Stimulated activated CD8-positive, alpha-beta memory T cell treated with anti-CD3 and anti-CD28 coated beads, Interleukin-7, amount 100 ng/mL, for 1 hour (primary cell): ENCODE measurements at places on chromosomes 11 and 22.

- DNase-seq, result no peak
These were observed 42.4 kb downstream of the ADAMTS15 start for GRCh38 chr11:130490682-130491449.

DNA sequence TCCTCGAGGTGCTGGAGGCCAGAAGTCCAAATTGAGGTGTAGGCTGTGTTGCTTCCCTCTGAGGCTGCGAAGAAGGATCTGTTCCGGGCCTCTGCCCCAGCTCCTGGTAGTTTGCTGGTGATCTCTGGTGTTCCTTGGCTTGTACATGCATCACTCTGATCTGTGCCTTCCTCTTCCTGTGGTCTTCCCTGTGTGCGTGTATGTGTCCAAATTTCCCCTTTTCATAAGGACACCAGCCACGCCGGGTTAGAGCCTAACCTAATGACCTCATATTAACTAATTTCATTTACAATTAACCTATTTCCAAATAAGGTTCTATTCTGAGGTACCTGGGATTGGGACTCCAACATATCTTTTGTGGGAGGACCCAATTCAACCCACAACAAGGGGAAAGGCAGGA is 21.5 kb downstream of the RIBC2 start:
- no peak for DNase-seq

DNA sequence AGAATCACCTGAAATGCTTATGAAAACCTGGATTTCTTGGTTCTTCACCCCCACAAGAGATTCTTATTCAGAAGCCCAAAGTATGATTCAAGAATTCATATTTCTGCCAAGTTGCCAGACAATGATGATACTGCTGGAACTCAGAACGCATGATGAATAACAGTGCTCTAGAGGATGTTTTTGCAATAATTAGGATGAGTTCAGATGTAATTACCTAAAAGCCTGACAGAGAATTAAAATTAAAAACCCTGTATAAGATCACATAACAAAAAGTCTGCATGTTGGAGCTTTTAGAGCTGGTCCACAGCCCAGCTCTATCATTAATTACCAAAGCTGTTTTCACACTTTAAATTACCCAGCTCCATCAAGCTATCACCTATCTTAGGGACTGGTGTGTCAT is 211.8 kb downstream of the LUZP2 start:
- no peak for DNase-seq

DNA sequence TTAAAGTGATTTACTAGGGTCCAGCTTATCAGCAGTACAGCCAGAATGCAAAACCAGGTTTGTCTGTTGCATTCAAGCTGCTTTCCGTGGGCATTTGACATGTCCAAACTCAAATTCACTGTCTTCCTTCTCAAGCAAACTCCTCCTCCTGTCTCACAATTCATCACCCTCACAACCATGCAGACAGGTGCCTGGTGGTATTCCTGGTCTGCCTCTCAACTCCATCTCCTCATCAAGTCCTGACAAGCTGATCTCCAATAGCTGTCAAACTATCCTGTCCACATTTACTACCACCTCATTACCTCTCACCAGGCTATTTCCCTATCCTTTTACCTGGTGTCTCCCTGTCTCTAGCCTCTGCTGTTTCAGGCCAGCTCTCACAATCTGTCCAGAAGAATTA is 49.1 kb upstream of the LYVE1 start:
- DNase-seq, result no peak

GRCh38 chr11:62544581-62545436 is 1.8 kb downstream of the AHNAK start:
- no peak for DNase-seq

GRCh38 chr11:111635706-111636045 is 33.4 kb downstream of the SIK2 start:
- DNase-seq, result no peak

DNA sequence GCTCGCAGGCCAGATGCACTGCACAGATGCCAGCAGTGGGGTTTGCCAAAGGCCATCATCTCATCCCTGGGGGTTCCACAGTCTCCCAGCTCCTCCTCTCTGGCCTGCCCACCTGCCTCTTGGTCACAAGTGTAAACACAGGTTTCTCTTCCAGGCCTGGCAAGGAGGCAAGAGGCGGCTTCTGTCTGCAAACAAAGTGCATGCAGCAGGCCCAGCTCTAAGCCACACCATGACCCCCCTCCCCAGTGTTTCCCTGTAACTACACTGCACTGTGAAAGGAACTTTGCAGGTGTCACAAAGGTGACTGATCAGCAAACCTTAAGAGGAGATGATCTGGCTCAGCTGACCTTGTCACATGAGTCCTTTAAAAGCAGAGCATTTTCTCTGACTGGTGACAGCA is 26.2 kb upstream of the SHISAL1 start:
- no peak for DNase-seq

GRCh38 chr22:42272431-42272999 is 2.1 kb upstream of the TCF20 start:
- DNase-seq, result no peak

DNA sequence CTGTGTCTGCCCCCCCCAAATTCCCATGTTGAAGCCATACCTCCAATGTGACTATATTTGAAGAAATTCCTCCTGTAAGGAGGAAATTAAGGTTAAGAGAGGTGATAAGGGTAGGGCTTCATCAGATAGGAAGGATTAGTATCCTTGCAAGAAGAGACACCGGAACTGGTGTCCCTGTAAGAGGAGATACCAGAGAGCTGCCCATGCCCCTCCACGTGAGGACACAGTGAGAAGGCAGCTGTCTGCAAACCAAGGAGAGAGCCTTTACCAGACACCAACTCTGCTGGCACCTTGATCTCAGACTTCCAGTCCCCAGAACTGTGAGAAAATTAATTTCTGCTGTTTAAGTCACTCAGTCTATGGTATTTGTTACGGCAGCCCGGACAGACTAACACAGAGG is 109.3 kb downstream of the ARFGAP2 start:
- DNase-seq, result no peak

GRCh38 chr11:70142221-70142875 is 60.7 kb upstream of the FADD start:
- DNase-seq, result no peak

DNA sequence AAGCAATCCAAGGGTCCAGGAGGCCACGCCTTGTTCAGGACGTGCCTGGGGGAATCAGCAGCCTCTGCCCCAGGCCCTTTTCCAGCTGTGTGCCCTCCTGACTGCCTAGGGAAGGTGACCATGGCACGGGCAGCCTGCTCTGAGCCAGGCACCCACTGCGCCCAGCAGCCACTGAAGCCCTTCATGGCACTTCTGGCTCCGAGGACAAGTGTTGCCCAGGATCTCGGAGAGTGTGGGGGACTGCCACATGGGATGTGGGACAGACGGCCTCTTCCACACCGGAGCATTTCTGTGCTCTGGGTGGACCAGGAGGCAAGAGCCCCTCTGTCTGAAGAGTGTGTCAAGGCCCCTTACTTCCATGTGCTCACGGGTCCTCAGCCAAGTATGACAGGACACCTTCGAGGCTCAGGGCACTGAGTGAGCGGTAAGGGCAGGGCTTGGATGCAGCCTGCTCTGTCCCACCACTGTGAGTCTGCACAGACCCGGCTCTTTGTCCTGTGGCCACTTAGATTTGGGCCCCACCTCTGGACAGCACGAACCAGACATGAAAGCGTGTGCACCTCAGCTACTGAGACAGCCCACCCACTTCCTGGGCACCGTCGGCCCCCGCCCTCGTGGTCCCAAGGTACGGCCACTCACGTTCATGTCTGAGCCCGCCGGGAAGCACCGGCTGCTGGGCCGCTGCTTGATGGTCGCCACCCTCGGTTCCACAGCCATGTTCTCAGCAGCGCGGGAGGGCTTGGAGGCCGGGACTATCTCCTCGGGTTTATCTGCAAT is 93.6 kb downstream of the CTTN start:
- no peak for DNase-seq

- no peak for DNase-seq
These were observed 243.9 kb downstream of the TENM4 start for GRCh38 chr11:79196950-79197349.

GRCh38 chr22:24417901-24418641 is 9.3 kb upstream of the ADORA2A start:
- DNase-seq, result no peak

- no peak for DNase-seq
These were observed 121.5 kb upstream of the TEAD1 start for GRCh38 chr11:12552692-12553091.

DNA sequence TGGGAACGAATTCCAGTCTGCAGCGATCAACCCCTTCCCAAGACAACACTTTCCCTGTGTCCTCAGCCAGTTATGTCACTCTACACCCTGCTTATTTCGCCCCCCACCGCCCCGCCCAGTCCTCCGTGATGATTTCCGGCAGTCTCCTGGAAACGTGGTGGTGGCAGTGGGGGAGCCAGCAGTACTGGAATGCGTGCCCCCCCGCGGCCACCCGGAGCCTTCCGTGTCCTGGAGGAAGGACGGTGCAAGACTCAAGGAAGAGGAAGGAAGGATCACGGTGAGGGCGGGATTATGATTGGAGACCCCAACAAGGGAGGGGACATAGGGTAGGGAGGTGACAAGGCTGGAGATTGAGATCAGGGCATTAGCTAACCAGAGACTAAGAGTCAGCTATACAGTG is 4.1 kb downstream of the ROBO3 start:
- DNase-seq, result no peak

DNA sequence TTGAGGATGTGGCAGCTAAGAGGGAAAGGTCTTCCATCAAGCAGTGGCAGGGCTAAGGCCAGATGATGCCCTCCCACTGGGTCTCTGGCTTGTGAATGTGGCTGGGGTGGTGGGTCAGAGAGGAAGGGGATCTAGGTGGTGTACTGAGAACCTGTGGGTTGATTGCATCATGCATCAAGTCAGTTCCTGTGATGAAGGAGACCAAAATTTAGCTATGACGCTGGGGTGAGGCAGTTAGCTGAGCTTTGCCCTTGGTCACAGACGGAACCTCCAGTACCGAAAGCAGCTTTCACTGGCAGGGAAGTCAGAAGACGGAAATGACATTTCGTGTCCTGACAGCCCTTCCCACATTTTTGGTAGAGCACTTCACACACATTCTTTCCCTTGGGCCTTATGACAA is 20.7 kb downstream of the ATG16L2 start:
- no peak for DNase-seq

DNA sequence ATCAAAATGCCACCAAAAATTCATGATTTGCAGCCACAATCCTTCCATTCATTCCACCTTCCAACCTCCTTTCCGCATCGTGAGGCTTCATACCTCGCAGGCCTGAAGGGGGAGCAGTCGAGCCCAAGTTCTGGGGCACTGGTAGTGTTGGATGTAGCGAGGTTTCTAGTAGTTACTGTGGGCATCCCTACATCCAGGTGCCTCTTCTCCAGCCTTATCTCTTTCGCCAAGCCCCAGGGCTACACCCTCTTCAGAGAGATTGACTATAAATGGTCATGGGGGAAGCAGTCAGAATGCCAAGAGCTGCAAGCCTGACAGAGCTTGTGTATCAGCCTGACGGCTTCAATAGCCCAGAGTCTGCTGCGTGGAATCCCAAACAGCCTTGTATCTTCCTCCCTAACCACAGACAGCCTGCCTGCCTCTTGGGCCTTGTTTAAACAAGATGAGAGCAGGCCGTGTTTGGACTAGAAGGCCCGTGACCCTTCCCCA is 28.9 kb downstream of the CLMP start:
- no peak for DNase-seq

DNA sequence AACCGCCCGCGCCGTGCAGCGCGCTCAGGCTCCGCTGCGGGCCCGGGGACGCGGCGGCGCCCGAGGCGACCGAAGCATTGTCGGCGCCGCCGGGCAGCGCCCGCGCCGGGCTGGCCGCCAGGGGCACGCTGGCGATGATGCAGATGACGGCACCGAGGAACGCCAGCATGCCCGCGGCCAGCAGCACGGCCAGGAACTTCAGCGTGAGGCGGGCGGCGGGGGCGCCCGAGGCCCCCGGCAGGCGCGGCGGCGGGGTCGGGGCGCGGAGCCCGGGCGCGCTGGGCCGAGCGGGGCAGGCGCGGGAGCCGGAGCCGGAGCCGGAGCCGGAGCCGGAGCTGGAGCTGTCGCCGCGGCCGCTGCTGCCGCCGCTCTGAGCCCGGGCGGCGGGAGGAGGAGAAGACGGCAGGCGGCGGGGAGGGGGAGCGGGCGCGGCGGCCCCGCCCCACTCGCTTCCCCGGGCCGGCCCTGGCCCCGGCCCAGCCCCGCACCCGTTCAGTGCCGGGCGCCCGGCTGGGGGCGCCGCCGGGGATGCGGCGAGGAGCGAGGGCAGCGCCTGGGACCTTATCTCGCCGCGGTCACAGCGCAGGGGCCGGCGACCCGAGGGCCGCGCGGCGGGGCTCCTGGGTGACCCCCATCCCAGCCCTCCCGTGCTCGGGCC is at the start of gene NPTXR:
NPTXR (minus strand) TSS at position 372 of the 658 bp plus-strand sequence.
- DNase-seq, result peak; percentile 11

DNA sequence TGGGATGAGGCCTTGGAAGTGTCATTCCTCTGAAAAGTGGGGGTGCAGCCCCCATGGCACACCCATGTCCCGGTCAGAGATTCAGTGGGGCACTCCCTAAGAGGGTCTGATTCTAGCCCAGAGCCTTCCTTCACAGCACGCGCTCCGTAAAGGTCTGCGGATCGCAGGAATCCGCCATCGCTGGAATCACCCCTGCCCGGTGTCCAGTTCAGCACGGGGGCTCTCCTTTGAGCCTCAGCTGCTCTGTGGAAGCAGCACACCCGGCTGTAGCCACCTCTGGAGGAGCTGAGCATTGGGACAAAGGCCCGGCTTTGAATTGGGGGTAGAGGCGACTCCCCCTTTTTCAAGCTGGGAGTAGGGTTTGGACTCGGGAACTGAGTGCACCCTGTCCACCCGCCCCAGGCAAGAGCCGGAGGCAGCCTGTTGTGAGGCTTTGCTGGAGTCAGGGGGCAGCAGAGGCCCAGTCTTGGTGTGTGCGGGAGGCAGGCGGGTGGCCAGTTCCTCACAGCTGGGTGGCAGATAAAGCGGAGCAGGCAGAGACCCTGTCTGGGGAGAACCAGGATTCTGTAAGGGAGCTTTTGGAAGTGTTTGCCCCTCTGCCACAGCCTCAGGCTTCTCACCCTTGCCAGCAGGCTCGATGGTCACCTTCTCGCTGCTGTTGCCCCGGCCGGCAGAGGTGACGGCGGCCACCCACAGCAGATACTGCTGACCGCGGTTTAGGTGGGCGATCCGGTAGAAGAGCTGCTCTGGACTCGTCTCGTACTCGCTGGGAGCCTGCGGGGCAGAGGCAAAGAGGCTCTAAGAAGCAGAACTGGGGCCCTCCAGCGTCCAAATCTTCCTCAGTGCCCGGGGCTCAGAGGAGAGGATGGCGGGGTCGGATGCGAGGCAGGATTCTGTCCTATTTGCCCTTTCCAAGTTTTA is 115.9 kb downstream of the CEP164 start:
- no peak for DNase-seq

- no peak for DNase-seq
These were observed 110.8 kb downstream of the TEAD1 start for GRCh38 chr11:12784987-12785386.
